ENCODE measurements at places on chromosomes 12 and 14.

DNA sequence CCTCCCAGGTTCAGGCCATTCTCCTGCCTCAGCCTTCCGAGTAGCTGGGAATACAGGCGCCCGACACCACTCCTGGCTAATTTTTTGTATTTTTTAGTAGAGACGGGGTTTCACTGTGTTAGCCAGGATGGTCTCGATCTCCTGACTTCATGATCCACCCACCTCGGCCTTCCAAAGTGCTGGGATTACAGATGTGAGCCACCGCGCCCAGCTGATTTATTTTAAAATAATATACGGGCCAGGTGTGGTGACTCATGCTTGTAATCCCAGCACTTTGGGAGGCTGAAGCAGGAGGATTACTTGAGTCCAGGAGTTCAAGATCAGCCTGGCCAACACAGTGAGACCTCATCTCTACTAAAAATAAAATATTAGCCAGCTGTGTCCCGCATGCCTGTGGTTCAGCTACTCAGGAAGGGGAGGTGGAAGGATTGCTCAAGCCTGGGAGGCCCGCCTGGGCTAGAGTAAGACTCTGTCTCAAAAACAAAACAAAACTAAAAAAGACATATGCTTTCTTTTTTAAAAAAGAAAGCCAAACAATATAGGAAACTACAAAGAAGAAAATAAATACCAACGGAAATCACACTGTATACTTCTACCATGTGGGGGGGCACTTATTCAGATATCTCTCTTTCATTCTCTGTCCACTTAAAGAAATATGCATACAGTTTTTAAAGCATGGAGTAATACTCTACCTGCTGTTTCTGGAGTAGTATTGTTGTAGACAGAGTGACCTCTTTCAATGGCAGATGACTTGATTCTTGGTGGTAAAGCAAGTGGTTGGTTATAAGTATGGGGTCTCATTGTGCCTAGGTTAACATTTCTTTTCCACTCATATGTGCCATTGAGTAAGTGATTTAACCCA lies 930 bp upstream of the MIA2 start:
- no peak for DNase-seq

GRCh38 chr12:53743266-53744129 lies 8.3 kb downstream of the CISTR start:
- no peak for DNase-seq

DNA sequence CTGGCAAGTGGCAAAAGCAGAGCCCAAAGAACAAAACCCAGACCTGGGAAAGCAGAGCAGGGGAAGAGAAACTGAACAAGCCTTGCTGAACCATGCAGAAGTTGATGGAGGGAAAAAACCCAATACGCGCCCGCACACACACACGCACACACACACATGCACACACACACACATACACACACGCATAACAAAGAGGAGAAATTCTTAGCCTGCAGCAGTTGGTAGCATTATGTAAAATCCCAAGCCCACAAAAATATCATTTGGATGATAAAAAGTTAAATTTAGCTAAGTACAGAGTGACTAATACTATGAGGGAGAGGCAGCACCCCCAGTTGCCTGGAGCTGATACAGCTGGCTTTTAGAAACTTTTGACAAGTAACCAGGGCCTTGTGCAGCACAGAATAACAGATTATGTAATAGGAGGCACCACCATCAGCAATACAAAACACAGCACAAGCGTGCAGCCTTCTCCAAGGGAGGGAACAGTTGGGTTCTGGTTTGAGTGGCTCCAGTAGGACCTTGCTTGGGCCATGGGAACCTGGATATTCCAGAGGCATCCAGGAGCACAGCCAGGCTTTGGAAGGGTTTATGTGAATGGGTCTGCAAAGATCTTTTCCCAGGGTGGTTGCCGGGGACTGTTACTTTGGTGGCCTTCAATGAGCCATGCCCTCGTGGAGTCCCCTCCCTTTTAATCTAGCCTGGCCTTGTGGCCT lies 35.3 kb downstream of the PITPNM2 start:
- no peak for DNase-seq

GRCh38 chr12:86660488-86661147 lies 404.4 kb upstream of the MGAT4C start:
- no peak for DNase-seq

- no peak for DNase-seq
These were observed 354.2 kb upstream of the ATP2B1 start for GRCh38 chr12:90062799-90063198.

- DNase-seq, result no peak
These were observed 74.3 kb downstream of the PPM1A start for GRCh38 chr14:60323199-60323896.

GRCh38 chr14:20489093-20489994 lies 16.0 kb upstream of the RNASE10 start:
- DNase-seq, result no peak

- no peak for DNase-seq
These were observed 4.7 kb upstream of the FAM234B start for GRCh38 chr12:13039328-13039956.

DNA sequence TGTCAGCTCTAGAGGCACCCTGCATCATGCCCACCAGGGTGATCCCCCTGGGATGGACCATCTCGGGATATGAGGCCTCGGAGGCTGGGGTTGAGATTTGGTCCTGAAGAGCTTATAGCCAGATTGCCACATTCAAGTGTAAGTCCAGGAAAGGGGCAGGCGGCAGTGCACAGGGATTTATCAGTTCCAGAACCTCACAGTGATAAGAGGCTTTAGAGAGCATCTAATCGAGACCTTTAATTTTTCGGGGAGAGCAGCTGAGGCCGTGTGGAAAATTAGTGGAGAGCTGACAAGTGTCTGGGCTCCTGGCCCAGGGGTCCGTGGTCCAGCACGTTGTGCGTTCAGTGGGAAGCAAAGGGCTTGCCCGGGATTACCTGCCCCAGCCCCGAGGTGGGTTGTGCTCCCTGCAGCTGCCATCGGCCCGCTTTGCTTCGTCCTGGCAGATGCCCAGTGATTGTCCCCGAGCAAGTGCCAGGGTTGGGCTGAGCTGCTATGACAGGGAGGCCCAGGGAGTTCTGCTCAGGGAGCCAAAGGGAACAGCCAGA lies 52.1 kb downstream of the C14orf132 start:
- no peak for DNase-seq

DNA sequence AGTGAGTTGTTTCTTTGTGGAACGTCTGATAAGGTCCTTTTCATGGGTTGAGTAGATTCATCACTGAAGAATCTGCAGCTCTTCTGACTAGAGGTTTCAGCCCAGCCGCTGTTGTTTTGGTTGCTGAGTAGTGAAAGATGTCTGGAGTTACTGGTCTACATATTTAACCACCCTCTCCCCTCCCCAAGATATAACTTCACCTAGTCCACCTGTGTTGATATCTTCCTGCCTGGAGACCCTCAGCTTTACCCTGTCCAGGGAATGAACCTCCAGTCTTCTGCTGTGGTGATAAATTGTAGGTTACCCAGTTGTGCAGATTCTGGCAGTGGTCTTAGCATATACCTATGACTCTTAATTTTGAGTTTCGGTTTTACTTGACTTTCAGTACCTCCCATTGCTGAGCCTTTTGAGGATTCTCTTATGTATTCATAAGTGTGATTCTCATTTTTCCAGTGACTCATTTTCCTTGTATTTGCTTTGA lies 62.9 kb downstream of the CCDC91 start:
- DNase-seq, result no peak

DNA sequence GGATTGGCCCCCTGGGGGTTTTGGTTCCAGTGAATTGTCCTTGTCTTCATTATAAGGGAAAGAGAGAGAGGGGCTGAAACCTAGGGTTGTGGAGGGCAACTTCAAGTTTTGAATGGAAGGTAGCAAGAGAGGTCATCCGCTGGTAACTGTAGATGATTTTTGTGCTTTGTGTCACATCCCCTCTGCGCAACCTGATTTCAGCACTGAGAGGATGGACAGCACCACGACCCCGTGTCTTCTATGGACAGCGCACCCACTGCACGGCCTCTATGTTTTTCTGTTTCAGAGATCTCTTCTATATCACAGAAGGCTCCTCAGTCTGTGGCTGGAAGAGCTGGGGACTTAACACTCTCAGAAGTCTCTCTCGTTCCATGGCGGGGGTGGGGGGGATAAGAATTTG lies 127.0 kb upstream of the RPH3A start:
- DNase-seq, result no peak

GRCh38 chr12:83335748-83336147 lies 649.0 kb downstream of the TMTC2 start:
- no peak for DNase-seq

DNA sequence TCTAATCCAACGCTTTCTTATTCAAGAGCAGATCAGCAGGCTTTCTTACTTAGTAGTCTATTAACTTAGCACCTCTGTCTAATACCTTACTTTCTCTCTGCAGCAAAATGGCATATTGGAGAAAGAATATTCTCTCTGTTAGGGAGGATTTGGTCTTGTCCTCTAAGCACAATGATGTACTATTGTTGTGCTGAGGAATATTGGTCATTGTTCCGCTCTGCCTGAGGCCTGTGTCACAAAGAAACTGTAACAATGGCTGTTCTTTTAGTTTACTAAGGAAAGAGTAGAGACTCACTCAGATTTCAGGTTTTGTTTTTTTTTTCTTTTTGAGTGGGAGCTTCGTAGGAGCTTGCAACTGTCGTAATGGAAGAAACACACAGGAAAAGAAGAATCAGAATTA lies 1358.8 kb downstream of the LRFN5 start:
- DNase-seq, result no peak

GRCh38 chr12:46609273-46609623 lies 216.5 kb downstream of the SLC38A4 start:
- no peak for DNase-seq

DNA sequence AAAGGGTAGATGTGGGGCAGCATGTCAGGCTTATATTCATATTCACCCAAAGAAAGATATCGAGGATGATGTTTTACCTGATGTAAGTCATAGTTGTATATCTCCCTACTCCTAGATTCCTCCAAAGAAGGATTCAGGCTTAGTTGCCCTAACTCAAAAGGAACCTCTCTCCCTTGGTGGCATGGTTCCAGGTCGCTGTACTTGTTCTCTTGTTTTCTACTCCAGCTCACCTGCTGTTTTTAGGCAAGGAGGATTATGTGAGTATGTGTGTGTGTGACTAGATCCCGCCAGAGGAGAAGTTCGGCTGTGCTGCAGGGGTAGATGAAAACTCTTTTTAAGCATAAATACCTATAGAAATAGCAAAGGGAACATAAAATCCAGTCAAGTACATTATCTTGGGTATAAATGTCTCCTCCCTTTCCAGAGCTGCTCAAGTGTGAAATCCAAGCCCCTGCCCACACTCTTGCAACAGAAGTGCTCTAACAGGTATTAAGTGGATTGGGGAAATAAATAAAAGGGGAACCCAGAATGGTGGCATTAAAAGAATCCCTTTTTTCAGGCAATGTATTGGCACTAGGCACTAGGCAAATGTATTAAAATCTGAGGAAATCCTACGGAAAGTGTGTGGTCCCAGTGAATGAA lies 375.7 kb downstream of the ZFP36L1 start:
- no peak for DNase-seq

DNA sequence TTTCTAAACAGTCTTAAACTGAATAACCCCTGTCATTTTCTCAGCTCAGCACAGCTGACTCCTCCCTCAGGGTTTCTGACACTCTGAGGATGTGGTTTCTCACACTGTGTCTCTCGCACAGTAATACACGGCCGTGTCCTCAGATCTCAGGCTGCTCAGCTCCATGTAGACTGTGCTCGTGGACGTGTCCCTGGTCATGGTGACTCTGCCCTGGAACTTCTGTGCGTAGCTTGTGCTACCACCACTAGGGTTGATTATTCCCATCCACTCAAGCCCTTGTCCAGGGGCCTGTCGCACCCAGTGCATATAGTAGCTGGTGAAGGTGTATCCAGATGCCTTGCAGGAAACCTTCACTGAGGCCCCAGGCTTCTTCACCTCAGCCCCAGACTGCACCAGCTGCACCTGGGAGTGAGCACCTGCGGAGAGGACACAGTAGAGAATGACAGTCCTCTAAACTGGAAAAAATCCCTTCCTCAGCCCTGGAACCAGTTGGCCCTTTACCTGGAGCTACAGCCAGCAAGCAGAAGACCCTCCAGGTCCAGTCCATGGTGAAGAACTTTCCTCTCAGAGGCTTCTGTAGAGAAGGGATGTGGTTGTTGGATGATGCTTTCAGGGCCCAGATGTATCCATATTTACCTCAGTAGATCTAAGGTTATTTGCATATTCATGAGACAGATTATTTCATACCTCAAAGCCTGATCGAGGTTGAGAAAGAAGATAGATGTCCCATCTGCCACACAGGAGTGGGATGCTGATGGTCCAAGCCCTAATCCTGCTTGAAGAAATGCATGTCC lies 984.8 kb downstream of the TMEM121 start:
- DNase-seq, result no peak

DNA sequence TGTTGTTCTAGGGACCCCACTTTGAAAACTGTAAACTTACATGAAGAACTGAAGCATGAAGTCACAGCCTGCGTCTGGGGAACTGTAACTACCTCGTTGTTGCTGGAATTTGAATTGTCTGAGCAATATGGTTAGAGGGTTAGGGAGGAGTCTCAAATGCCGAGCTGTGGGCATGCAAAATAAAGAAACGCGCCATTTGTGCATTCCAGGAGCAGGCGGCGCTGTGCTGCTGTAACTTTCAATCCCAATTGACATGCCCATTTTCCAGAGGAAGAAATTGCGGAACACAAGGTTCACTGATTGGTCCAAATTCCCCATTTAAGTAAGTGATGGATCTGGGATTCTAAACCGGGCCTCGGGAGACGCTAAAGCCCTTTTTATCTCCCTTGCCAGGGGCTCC lies 61.3 kb downstream of the ZNF664 start:
- DNase-seq, result no peak

- no peak for DNase-seq
These were observed 86.7 kb downstream of the LRP6 start for GRCh38 chr12:12180136-12180535.

- no peak for DNase-seq
These were observed 184.1 kb downstream of the FLRT2 start for GRCh38 chr14:85714069-85714468.

- no peak for DNase-seq
These were observed 20.6 kb downstream of the RDH12 start for GRCh38 chr14:67722293-67722692.

GRCh38 chr12:65106948-65107347 lies 14.2 kb downstream of the WIF1 start:
- no peak for DNase-seq
